NCI-H1092 (cell line): ENCODE measurements at places on chromosomes 2 and 18.

- DNase-seq: no peak
Measured at GRCh38 chr18:55430026-55430425, 158.0 kb downstream of the TCF4 start.

DNA sequence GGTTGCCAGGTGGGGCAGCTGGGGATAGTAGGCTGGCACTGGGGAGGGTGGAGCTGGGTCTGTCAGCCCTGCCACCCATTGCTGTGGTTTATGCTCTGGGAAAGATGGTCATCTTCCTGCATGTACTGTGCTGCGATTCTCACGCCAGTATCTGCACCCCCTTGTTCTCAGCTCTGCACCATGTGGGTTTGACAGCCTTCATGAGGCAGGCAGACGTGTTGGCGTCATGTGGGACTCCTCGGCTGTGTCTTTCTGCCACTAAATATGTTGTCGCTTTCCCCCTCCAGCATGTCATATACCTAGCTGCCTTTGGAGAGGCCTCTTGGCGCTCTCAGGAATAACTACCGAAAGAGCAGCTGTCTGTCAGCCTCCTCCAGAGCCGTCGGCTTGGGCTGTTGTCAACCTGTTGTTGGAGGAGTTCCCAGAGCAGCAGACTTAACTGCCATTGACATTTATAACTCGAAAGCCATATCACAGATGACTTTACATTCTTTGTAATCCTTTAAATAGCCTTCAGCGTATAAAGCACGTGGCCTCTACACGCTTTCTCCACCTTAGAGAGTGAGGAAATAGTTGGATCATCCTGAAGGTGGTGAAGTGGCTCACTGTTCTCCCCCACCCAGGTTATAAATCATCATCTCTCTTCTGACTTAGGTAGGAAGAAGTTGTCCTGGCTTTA is 80.4 kb upstream of the MGAT5 start:
- peak; percentile 47 for DNase-seq

DNA sequence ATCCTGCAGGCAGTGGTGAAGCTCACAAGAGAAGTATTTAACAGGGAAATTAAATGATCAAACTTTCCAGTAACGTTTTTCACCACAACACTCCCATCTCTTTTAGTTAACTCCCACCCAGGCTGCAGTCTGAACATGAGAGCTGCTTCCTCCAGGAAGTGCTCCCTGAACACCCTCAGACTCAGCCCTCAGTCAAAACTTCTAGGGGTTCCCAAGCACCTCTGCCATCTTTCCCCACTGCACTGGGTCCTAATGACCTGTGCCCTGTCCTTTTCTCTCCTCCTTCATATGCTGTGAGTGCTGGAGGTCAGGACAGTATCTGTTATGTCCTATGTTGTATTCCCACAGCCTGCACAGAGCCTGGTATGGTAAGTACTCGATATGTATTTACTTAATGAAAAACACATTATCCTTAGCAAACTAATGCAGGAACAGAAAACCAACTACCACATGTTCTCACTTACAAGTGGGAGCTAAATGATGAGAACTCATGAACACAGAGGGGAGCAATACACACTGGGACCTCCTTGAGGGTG is 49.2 kb upstream of the ASPRV1 start:
- no peak for DNase-seq

- no peak for DNase-seq
Measured at GRCh38 chr2:212337486-212338343, 200.9 kb downstream of the ERBB4 start.

DNA sequence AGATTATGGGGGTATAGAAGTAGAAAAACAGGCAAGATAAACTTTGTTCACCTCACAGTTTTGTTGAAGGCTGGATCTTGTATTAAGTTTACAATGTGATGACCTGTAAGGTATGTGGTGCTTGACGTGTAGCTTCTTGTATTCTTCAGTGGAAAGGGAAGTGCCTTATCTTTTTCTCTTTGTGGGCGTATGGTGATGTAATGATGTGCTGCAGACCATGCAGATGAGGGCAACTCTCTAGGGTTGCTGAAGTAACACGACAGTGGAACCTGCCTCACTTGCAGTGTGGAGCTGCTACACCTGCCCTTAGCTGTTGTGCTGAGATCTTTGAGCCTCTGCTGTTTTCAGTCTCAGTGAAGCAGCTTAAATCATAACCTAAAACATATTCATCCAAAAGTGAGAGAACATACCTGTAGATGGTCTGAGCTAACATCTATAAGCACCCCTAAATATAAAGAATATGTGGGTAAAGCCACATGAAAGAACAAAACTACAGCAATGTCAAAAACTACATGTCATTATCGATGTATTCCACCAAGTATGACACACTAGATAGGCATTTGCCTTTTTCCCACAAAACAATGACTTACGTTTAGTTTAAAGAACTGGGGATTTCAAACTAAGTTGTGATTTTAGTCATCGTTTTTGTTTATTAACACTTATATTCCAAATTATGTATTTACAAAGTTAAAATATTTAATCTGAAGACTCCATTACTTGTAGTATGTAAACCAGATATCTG is 1144.1 kb downstream of the CNTNAP5 start:
- no peak for DNase-seq

DNA sequence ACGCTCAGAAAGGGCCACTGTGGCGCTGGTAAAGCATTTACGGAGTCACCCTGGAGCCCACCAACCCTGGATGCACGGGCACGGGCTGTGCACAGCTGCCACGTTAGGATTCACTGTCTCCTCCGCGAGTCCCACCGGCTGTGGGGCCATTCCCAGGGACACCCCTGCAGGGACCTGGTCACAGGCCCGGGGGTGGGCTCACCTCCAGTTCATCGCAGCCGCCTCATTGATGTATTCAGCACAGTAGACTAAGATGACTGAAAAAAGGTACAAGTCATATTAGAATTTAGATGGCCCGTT is 4.7 kb downstream of the TMEM18 start:
- no peak for DNase-seq
